Breast epithelium (tissue), 4 donors: ENCODE measurements at places on chromosomes 2 and 18. TPM values are rescaled to one million over a fixed set of nuclear protein-coding genes. Genes with fewer than 3 reads are reported as not detected.
A peak's percentile ranks its signal among the peaks of the same experiment; 100 is the strongest.

- H3K27ac ChIP-seq, result peak overlapping the region; percentile 92
- no peaks in the 10 kb centered on the region for H3K27me3 ChIP-seq
- H3K36me3 ChIP-seq, result no peaks in the 10 kb centered on the region
- no peak overlapping the region for H3K4me3 ChIP-seq
- H3K4me1 ChIP-seq, result peaks cover 19% of the 10 kb centered on the region
- no peak for DNase-seq
Measured at GRCh38 chr2:42960002-42960841, 167.8 kb upstream of the HAAO start.

- no peak overlapping the region for H3K4me3 ChIP-seq
- no peaks in the 10 kb centered on the region for H3K4me1 ChIP-seq
- H3K36me3 ChIP-seq, result no peaks in the 10 kb centered on the region
- no peaks in the 10 kb centered on the region for H3K27me3 ChIP-seq
Measured at GRCh38 chr18:60978338-60978737, 354.9 kb upstream of the CDH20 start.

GLI2 gene
- 0.96 TPM for total RNA-seq

IL36RN gene
- not detected for total RNA-seq

- H3K36me3 ChIP-seq, result no peaks in the 10 kb centered on the region
- H3K4me3 ChIP-seq, result no peak overlapping the region
- H3K4me1 ChIP-seq, result peaks cover 11% of the 10 kb centered on the region
- H3K27me3 ChIP-seq, result no peaks in the 10 kb centered on the region
Measured at GRCh38 chr2:1714291-1715064, 29.8 kb downstream of the PXDN start.

TNP1 gene
- total RNA-seq, result not detected

MATN3 gene
- total RNA-seq, result 1.3 TPM
